ENCODE measurements at places on chromosomes 7 and 10.
A peak's percentile ranks its signal among the peaks of the same experiment; 100 is the strongest.

GRCh38 chr7:37408291-37409228 lies 40.1 kb downstream of the ELMO1 start:
- DNase-seq: no peak

- DNase-seq: no peak
Measured at GRCh38 chr7:117791877-117792780, 81.1 kb downstream of the CTTNBP2 start.

- no peak for DNase-seq
Measured at GRCh38 chr7:126720232-126720631, 532.5 kb downstream of the GRM8 start.

- DNase-seq: no peak
Measured at GRCh38 chr10:34866848-34867247, 51.8 kb upstream of the PARD3 start.

- peak; percentile 55 for DNase-seq
Measured at GRCh38 chr7:93043385-93043985, 74.3 kb downstream of the SAMD9 start.

GRCh38 chr7:68314208-68314607 lies 1284.1 kb upstream of the AUTS2 start:
- DNase-seq: no peak

GRCh38 chr7:132518102-132518838 lies 58.0 kb downstream of the PLXNA4 start:
- no peak for DNase-seq

DNA sequence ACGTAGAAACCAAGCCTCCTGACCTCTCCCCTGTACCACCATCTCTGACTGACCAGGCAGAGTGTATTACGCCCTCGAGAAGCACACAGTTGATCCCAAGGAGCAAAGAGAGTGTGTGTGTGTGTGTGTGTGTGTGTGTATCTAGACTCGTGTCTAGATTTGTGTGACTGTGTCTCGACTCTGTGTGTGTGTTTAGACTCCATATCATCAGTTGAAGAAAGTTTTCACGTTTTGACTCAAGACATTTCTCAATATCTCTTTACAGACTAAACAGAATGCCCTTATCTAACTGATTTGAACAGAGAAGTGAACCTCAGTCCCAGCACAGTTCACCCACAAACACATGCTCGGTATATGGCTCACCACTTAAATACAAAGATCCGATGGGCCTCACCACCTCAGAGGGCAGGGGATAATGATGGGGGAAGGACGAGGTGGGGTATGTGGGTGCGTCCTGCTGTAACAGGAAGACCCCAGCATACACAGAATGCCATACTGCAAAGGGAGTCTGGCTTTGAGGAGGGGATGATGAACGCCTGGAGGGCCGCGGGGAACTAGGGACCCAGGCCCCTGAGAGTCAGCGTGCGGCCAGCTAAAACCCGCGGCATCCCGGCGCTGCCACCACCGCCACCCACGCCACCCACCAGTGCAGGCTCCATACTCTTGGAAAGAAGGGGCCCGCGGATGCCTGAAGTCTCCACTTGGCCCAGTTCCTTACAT lies 780 bp downstream of the ALDH18A1 start:
- peak; percentile 9 for DNase-seq

Measured in GM04504 (cell line).